Hippocampal formation (tissue), 2 donors: ENCODE measurements at places on chromosomes 11 and 22.
A peak's percentile ranks its signal among the peaks of the same experiment; 100 is the strongest.

- DNase-seq: no peak
Measured at GRCh38 chr22:44086271-44087088, 62.4 kb downstream of the PARVB start.

DNA sequence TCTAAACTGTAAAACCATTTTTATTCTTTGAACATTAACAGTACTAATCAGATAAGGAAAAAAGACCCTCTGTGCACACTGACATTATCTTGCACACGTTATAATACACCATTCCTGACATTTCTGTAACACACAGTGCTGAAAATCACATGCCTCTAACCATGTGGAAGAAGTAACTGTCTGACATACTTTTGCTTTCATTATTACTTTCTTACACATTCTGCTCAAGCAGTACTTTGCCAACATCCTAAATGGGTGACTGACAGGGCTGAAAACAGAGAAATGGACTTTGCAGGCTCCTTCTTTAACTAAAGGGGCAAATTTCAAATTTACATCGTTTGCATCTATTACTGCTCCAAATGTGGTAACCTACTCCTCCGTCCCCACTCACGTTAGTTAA lies 22.8 kb upstream of the TP53AIP1 start:
- no peak for DNase-seq

GRCh38 chr22:46560696-46561295 lies 23.4 kb upstream of the CELSR1 start:
- DNase-seq: no peak

GRCh38 chr11:102006835-102007566 lies 40.2 kb upstream of the CFAP300 start:
- DNase-seq: no peak

GRCh38 chr11:44524751-44525201 lies 40.7 kb upstream of the CD82 start:
- no peak for DNase-seq

DNA sequence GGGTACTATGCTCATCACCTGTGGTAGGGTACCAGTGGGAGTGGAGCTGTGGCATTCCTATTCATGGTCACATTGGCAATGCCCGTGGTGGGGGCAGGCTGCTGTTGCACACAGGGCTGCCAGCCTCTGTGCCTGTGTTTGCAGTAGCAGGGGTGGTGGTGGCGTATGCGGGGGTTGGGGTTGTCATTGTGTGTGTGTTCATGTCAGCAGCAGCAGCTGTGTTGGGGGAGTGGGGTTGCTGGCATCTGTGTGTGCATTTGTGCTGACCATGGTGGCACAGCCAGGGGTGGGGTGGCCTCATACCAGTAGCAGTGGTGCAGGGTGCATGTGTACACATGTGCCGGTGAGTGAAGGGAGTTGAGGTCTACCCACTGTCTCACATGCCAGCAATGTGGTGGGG lies 34.4 kb downstream of the TMEM225 start:
- no peak for DNase-seq

- no peak for DNase-seq
Measured at GRCh38 chr22:31538815-31539214, 42.5 kb downstream of the SFI1 start.

DNA sequence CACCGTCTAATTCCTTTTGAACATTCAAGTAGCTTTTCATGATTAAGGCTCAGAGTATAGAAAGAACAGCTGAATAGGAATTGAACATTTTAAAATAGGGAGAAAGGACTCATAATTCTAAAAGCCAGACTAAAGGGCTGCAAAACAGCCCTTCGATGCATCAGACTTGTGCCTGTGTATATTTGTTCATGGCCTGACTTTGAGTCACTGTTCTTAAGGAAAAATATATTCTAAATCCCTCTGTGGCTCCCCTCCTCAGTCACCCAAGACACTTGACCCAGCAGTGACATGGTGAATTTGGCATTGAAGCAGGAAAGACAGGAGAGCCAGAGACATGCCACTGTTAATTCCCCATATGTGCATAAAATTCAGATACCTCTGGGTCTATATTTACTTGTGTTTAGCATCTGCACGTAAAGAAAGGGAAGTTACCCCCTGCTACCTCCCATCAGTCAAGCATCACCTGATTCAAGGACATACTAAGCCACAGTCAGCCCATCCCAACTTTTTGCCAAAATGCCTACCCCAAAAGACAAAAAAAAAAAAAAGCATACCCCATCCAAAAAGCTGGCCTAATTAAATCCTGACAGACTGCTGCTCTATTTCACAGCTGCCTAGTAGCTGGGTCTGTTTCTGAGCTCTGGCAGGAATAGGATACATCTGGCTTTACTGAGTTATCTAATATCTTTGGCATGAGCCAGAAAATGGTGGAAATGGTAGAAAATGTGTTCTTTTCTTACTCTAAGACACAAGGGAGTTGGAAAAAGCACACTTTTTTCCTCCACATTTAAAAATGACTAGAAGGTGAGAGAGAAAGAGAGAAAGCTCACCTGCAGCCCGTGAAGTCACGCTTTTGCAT lies 93.5 kb downstream of the COMMD9 start:
- DNase-seq: no peak

DNA sequence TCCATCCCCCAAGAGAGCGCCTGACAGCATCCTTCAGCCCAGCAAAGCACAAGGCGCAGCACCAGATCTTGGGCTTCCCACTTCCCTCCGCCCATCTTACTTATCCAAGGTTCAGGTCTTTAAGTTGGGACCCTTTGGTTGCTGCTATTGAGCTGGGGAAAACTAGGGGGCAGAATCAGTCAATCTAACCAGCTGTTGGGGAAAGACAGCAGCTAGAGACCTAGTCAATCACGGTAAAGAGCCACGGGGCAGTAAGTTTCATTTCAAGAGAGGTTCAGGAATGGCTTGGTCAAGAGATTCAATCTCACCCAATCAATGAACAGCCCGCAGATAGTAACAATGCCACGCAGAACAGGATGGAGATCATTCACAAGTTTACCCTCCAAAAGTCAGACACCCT lies 1.7 kb downstream of the ABTB2 start:
- DNase-seq: no peak

- no peak for DNase-seq
Measured at GRCh38 chr11:124405581-124405980, 6.8 kb upstream of the OR8B3 start.

DNA sequence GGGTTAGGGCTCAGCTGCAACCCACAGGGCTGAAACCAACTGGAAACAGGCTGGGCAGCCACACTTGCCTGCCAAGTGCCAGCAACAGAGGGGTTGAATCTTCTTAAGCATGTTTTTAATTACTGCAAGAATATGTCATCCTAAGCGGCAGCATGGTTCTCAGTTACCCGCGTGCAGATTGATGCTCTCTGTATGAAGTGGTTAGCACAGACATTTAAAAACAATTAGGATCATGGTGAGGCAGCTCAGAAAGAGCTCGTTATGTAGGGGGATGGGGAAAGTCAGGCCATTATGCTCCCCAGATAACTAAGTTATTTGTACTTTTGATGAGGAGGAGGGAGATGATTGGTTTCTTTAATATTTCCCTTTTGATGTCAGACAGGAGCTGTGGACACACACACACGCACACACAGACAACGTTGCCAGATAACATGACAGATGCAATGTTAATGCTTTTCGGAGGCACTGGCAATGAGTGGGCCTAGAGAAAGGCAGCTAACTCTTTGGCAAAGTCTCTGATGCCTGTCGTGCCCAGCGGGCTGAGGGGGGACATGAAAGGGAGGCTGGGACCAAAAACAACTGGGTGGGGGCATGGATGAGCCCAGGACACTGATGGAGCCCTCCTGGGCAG lies 389.7 kb downstream of the NXPE2 start:
- DNase-seq: no peak

DNA sequence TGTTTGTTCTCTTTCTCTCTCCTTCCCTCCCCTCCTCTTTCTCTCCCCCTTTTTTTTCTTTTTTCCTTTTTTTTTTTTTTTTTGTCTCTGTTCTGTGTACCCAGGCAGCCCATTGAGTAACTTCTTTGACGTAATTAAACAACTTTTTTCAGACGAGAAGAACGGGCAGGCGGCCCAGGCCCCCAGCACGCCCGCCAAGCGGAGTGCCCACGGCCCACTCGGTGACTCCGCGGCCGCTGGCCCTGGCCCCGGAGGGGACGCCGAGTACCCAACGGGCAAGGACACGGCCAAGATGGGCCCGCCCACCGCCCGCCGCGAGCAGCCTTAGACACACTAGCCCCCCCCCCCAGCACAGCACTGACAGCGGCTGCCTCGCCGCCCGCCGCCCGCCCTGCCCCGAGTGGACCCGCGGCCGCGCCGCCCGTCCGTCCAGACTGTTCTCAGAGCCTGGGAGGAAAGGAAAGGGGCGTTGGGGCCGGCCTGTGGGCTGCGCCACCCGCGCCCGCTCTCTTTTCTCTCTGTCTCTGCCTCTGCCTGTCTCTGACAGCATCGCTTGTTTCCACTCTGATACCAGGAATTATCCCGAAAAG lies 26.1 kb downstream of the MOB2 start:
- DNase-seq: peak; percentile 37

DNA sequence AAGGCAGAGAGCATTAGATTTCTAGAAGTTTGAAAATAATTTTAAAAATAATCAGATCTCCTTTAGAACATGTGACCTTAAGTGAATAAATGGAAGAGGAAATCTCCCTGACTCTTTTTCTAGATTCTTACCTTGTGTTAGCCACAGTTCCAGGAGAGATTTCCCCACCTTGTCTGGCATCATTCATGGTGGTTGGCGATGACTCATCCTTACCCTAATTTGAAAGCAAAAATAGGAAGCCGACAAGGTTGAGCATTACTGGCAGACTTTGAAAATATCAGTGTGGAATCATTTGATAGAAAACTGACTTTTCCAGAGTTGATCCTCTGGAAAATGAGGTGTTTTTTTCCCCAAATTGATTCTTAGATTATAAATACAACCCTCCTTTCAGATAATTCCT lies 48.1 kb downstream of the CNTN5 start:
- no peak for DNase-seq

DNA sequence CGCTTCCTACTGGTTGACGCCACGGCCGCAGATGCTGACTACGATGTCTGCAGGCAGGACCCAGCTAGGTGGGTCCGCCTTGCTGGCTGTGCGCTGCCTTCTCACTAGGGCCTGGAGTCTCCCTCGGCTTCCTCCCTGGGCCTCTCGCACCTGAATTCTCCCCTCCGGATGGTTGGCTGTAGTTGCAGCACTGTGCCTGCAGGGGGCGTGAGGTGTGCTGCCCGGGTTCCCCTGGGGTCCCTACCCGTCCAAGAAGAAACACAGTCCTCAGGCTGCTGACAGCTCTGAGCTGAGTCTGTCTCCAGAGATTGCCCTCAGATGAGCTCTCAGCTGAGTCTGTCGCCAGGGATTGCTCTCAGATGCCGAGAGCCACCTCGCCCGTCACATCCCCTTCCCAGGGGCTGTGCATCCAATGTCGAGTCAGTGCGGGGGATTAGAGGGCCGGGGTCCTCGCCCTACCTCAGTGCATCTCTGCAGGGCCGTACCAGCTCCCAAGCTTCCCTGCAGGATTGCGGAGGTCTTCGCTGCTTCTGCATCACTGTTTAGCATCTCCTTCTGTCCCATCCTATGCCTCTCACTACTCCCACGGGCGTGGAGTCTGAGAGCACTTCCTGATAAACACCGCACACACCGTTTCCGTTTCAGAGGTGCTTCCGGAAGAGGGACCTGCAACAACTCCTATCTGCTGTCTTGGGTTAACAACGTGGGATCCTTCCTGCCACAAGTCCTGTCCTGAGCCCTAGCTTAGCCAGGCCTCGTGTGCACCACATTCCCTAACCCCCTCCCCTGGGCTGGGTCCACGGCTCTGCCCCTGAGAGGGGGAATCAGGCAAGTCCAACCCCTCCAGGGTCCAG lies 196.9 kb downstream of the CSNK2A3 start:
- no peak for DNase-seq

- no peak for DNase-seq
Measured at GRCh38 chr22:19275919-19276600, 15.5 kb downstream of the CLTCL1 start.

- no peak for DNase-seq
Measured at GRCh38 chr11:100932474-100933100, 197.0 kb downstream of the PGR start.

DNA sequence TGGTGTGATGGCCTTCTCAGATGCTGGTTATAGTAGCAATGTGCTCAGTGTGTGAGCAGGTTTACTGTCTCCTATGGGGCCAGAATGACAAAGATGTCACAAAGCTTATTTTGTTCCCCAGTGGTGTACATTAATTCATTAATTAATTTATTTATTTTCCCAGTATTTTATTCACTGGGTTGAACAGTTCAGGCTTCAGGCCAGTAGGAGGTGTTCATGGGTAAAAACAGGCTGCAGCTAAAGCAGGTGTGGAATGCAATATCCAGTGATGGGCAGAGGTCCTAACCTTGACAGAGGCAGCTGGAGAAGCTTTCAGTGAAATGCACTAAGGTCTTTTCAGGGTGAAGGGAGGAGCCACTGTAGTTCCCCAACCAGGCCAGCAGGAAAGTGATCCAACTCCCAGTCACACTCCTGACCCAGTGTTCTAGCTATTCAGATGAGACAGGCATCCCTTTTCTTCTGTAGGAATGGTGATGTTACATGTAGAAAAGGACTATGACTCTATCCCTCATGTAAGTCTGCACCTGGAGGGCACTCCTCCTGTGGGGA lies 7.8 kb upstream of the FANCF start:
- no peak for DNase-seq

- peak; percentile 15 for DNase-seq
Measured at GRCh38 chr11:127252321-127252720, 251.8 kb upstream of the KIRREL3 start.

- no peak for DNase-seq
Measured at GRCh38 chr11:105092256-105093239, 47.0 kb downstream of the CARD18 start.

DNA sequence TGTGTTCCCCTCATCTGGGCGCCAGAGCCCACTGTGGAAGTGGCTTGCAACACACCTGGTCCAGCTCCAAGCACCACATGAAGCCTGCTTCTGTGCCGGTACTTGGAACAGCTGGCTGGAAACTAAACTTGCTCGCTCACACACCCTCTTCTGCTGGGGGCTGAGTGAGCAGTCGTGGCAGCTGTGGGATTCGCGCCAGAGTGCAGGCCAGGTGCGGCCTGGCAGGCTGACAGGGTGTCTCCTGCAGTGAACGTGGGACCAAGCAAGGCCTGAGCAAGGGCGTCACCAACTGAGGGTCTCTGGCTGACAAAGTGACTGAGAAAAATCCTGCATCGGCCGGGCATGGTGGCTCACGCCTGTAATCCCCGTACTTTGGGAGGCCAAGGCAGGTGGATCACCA lies 15.2 kb downstream of the SMC1B start:
- DNase-seq: no peak

DNA sequence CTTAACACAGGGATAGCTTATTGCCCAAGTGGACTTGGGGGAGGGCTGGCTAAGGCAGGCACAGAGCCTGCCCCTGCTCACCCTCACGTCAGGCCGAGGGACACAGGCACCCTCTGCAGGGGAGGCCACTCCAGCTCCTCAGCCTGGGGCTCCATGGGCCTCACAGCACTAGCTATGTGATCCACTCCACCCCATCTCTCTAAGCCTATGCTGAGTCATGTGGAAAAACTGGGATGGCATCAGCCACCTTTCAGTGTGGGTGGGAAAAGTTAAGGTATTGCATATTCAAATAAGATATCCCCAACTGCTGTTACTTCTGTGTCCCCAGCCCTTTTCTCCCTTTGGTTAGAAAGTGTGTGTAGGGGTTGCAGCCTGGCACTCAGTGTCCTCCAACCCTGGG lies 22.3 kb downstream of the RANGAP1 start:
- DNase-seq: no peak

GRCh38 chr11:69442012-69442806 lies 39.3 kb upstream of the LINC01488 start:
- DNase-seq: no peak
